ENCODE measurements at places on chromosomes 11 and 22. TPM values are rescaled to one million over a fixed set of nuclear protein-coding genes. Genes with fewer than 3 reads are reported as not detected.
A peak's percentile ranks its signal among the peaks of the same experiment; 100 is the strongest.

Gene CELSR1
- 30.9 TPM for polyA plus RNA-seq

Gene KRTAP5-9
- polyA plus RNA-seq, result 0.46 TPM

Gene NXPE4
- not detected for polyA plus RNA-seq

DNA sequence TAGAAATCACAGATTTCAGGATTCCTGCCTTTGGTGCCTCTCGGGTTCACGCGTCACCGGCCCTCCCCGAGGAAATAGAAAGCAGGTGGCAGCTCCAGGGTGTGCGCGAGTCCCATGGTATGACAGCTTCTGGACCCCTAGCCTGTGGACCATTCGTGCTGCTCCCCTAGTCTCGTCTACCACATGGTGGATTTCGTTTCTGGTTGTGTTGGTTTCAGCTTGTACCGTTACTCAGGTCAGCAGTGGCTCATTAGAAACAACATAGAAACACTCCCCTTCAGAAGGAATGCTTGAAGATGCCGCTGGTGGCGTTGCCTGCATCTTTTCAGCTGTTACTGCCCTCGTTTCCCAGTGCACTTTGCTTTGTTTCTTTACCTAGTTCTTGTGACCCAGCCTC, 700 bp downstream of the TTC17 start:
- DNase-seq, result peak; percentile 12

DNA sequence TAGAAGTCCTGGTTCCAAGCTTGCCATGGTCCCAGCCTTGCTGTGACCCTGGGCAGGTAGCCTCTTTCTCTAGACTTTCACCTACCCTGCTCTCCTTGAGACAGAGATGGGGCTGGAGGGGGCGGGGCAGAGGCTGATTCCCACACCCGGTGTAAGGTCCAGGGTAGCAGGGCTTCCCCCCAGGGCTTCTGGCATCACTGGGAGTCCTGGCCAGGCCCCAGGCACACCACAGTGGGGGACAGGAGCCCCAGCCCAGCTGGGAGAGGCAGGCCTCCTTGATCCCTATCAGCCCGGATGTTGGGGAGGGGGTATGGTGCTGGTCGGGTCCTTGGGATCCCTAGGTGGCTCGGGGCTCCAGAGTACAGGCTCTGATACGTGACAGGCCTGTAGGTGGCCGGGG, 1.7 kb upstream of the NUDT8 start:
- DNase-seq, result no peak

DNA sequence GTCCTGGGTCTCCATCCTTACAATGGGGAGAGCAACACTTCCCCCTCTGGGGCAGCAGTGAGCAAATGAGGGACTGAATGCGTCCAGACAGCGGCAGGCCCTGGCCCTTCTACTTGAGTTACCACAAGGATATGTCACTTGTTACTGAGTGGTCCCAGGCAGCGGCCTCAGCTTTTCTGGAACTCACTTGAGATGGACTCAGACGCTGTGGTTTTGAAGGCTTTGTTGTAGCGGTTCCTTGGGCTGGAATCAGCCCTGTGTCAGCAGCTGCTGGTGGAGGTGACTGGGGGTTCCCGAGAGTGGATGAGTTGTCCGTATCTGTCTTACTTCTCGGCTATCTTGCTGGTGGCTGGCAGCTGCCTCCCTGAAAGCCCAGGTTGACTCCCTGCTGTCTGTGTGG, 77.0 kb downstream of the MICAL2 start:
- no peak for DNase-seq

Measured in right renal pelvis (tissue), 4 donors.